ENCODE measurements at places on chromosomes 16 and 17. TPM values are rescaled to one million over a fixed set of nuclear protein-coding genes. Genes with fewer than 3 reads are reported as not detected.

The KRT33B gene
- total RNA-seq: not detected

The ATAD5 gene
- 11.7 TPM for total RNA-seq

The AHSP gene
- 2.6 TPM for total RNA-seq

The HOXB1 gene
- 6.4 TPM for total RNA-seq

The SNX11 gene
- 23.0 TPM for total RNA-seq

The PLLP gene
- total RNA-seq: 1.8 TPM

The EVPLL gene
- 0.09 TPM for total RNA-seq

The SPN gene
- 0.56 TPM for total RNA-seq

- no peak for ATAC-seq
Observed at GRCh38 chr17:39949028-39949427, 13.8 kb upstream of the GSDMA start.

DNA sequence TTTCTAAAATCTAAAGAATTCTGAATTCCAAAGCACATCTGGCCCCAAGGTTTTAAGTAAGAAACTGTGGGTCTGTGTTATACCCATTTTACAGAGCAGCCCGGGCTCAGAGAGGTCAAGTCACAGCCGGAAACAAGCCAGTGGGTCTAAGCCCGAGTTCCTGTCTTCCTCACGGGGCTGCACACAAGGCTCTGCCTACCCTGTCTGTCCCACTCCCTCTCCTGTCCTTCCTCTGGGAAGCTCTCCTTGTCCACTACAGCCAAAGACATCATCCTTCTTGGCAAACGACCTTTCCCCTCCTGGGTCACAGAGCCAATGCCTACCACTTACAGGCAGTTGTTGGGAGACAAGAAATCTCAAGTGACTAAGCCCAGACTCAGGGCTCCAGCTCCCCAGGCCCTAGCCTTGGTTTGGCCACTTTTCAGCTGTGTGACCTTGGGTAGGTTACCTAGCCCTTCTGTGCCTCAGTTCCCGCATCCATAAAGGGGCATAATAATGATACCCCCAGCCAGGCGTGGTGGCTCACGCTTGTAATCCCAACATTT is 55.6 kb upstream of the MAP3K14 start:
- ATAC-seq: no peak

GRCh38 chr17:81074875-81075274 is 39.9 kb downstream of the BAIAP2 start:
- ATAC-seq: no peak

DNA sequence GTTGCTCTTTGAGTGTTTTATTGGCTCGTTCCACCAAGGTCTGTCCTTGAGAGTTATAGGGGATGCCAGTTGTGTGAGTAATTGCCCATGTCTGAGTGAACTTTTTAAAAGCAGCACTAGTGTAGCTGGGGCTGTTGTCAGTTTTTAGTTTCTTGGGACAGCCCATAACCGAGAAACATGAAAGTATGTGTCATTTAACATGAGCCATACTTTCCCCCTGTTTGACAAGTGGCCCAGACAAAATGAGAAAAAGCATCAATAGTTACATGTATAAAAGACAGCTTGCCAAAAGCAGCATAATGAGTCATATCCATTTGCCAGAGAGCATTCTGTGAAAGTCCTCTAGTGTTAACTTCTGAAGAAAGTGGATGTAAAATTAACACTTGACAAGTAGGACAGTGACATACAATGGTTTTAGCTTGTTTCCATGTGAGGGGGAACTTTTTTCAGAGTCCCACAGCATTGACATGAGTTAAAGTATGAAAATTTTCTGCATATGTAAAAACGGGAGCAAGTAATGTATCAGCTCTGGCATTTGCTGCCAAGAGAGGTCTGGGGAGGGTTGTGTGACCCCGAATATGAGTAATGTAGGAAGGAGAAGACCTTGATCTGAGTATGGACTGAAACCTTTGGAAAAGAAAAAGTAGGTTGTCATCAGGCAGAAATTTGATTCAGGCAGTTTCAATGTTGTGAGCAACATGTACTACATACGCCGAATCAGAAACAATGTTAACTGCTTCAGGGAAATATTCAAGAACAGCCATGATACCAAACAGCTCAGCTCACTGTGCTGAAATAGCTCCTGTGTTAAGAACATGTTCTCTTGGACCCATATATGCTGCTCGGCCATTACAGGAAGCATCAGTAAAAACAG is 56.8 kb upstream of the ARL4D start:
- ATAC-seq: peak; percentile 77

GRCh38 chr17:63760771-63761539 is 12.4 kb downstream of the CCDC47 start:
- ATAC-seq: no peak

- ATAC-seq: peak; percentile 52
Observed at GRCh38 chr17:58378733-58379510, 26.9 kb upstream of the SUPT4H1 start.

DNA sequence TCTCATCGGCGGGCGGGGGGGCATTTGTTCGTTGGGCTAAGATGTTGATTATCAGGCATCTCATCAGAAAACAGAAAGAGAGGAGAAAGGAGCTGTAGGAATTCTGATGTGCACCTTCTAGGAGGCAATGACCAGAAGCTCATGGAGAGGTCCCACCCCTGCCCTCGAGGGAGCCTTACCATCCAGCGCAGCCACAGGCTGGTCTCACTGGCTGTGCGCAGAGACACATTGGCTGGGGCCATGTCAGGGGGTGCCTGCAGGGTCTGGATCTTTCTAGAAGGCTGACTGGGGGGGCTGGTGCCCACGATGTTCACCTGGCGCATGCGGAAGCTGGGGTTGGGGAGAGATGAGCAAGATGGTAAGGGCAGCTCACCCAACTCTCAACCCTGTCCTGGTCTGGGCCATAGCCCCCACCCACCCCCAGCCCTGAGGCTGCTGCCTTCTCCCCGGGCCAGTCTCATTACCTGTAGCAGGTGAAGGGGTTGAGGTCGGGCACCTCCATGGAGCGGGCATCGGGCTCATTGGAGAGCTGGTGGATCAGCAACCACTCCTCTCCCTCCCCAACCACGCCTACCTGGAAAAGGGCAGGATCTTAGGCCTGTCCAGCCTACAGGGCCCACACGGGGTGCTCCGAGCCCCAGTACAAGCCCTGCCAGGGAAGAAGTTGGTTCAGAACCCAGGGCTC is 86.2 kb upstream of the CDC42EP4 start:
- no peak for ATAC-seq

GRCh38 chr17:22410136-22410535 is 717.8 kb downstream of the KCNJ18 start:
- no peak for ATAC-seq

DNA sequence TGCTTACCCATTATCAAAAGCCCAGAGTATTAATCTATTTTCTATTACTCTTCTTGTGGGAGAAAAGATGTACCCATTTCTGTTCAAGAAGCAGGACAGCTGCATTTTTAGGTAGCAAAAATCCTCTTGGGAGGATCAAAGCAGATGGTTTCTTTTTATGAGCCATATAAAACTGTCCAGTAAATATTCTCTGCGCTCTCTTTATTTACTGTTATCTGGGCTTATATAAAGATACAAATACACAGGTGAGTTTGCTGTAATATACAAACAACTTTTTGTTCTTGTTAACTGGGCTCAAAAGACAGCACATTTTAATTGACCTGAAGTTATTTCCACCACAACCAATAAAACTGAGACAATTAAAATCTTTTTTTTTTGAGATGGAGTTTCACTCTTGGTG is 10.1 kb downstream of the PHF12 start:
- ATAC-seq: no peak

DNA sequence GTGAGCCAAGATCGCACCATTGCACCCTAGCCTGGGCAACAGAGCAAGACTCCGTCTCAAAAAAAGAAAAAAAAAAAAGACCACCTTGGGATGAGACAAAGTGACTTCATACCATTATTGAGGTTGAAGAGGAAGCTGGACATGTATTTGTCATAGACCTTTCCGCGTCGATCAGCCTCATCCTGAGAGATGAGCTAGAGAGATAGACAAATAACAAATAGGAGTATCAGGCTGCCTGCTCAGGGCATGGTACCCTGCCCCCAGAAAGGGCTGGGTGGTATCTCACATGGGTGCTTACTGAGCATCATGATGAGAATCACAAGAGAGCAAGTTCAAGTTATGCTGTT is 22.1 kb downstream of the CNTNAP1 start:
- no peak for ATAC-seq

- no peak for ATAC-seq
Observed at GRCh38 chr16:10878644-10879501, 1.9 kb downstream of the CIITA start.

- ATAC-seq: no peak
Observed at GRCh38 chr17:61504697-61505096, 52.5 kb downstream of the TBX4 start.

- ATAC-seq: no peak
Observed at GRCh38 chr17:57920916-57921703, 34.1 kb downstream of the CUEDC1 start.

- ATAC-seq: no peak
Observed at GRCh38 chr17:38914741-38915638, 10.4 kb upstream of the LASP1NB start.

GRCh38 chr16:87636741-87637140 is 34.4 kb downstream of the JPH3 start:
- peak; percentile 9 for ATAC-seq

DNA sequence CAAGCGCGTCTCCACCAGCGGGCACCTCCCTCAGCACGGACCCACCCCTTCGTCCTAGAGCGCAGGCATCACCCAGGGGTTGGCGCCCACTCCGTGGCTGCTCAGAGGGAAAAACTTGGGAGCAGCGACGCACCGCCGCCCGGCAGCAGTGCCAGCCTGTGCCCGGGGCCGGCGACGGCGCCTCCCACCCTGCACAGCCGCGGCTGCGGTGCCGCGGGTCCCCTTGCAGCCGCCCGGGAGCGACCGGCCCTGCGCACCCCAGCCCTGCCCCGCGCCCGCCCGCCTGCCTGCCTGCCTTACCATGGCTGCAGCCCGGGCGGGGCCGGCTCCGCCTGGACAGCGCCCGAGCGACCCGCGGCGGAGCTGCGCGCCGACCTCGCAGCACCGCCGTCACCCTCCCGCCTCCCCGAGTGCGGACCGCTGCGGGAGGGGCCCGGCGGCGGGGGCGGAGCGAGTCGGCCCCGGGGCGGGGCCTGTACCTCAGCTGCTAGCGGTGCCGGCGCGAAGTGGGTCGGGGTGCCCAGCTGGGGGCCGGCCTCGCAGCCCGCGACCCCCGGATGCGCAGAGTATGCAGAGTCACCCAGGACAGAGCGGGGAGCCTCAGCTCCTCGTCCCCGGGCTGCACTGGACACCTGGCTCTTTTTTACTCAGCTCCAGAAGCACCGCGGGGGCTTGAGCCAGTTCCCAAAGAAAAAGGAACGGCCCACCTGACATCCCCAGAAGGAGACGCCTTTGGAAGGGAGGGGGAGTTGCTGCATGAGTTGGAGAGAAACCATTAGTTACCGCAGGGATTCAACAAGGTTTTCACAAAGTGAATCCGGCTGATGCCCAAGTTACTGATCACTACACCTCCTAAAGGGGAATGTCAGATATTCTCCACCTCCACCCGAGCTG is 17.5 kb upstream of the MTMR4 start:
- ATAC-seq: peak; percentile 96

GRCh38 chr16:20868890-20869289 is 31.3 kb downstream of the DCUN1D3 start:
- no peak for ATAC-seq

DNA sequence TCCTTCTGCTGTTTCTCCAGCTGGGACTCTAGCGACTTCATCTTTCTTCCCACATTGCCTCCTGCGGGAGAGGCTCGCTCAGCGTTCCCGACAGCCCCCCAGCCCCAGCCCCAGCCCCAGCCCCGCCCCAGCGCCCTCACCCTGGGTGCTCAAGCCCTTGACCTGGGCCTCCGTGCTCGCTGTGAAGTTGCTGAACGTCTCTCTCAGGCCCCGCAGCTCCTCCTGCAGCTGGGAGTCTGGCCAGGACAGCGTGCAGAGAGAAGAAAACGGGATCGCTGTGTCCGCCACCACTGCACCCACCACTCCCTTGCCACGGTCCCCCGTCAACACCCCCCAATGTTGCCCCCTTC is 2.4 kb downstream of the ASGR1 start:
- peak; percentile 64 for ATAC-seq

GRCh38 chr16:54454616-54455015 is 168.0 kb upstream of the IRX3 start:
- no peak for ATAC-seq

GRCh38 chr17:35086931-35087573 is 23.5 kb upstream of the RFFL start:
- no peak for ATAC-seq

DNA sequence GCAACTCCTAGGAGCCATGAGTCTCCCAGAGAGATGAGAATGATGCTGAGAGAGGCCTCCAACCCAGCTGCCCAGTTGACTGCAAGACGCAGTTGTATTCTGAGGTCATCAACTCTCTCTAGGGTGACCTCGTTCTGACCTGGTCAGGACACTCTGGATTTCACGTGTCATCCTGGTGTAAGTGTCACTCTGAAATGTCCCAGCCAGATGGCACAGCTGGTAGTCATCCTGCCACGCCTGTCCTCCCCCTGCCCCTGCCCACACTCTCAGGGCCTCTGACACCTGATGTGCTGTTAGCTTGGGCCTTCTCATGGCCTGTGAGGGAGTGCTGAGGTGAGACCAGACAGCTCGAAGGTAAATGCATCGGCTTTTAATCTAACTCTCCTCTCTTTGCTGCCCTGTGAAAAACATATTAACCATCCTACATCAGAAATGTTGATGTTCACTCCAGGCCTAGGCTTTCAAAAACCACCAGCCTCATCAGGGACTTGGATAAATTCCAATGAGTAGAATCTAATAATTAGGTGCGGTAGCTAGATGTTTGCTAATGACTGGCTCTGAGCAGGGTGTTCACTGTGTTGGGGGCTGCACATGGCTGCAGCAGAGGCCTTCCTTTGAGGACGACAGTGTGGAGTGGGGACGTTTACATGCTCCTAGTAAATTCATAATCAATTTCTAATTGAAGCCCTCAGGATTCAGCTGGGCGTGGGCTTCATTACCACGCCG is 13.8 kb downstream of the MLYCD start:
- ATAC-seq: peak; percentile 66

GRCh38 chr17:71237903-71238538 is 882.8 kb upstream of the SOX9 start:
- no peak for ATAC-seq

DNA sequence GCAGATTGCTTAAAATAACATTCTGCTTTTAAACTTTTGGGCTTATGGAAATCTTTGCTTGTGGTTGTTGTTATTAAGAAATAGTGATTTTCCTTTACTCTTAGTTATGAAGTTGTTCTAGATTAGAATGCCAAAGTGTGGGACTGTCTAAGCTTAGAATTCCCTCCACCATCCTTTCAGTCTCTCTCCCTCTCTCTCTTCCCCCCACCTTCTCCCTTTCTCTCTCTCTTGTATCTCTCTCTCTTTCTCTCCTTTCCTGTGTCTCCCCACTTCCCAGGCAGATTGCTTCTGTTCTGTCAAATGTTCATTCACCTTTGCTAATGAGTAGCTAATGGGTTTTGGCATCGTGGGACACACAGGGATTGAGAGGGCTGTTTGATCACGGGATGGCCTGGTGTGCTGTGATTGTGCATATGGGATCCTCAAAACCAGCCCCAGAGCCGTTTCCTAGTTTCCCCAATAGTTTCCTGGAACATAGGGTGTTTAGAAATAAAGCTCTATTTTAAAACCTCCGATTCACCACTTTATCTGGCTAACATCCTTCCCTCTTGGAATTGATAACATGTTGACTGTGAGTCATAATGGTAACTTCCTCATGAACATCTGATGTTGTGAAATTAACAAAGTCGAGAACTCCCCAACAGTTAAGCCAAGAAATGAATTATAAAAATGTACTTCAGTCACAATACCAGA is 502.6 kb downstream of the TMEM114 start:
- ATAC-seq: no peak

Measured in motor neuron (in vitro differentiated cells).